Heart left ventricle (tissue), 16 donors: ENCODE measurements at places on chromosomes 4 and X.

- DNase-seq = no peak
Observed at GRCh38 chrX:15116900-15117299, 153.0 kb downstream of the ASB9 start.

DNA sequence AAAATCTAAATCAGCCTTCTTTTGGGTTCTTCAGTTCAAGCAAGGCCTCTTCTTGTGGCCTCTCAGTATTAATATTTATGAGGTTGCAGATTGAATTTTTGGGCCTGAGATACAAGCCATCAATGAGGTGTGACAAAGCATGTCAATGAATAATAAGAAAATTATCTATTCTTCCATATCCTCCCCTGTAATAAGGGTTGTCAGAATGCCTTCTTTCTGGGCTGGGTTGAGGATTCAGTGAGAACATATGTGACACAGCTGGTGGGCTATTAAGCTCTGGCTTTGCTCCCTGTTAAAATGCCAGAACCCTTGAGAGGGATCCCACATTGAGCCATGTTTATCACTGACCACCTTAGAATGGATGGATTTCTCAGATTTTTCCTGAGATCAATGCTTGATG, 187.2 kb downstream of the AR start:
- no peak for DNase-seq

DNA sequence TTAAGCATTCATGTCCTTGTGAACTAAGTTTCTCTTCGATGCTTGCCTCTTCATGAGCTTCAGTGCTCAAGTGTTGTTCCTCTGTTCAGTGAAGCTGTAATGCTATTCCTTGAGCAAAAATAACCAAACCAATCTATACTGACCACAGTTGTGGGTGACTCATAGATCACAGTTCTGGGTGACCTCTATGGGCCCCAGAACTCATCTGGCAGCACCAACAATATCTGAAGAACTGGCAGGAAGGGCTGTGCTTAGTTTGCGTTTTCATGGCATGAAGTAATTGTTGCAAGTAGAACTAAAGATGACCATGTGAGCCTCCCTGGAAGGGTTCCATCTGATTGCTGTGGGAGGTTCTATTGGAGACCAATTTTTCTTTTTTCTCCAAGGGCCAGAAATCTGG, 106.2 kb downstream of the CCNG2 start:
- no peak for DNase-seq

- DNase-seq = no peak
Observed at GRCh38 chr4:112340023-112340422, 42.9 kb downstream of the ALPK1 start.

DNA sequence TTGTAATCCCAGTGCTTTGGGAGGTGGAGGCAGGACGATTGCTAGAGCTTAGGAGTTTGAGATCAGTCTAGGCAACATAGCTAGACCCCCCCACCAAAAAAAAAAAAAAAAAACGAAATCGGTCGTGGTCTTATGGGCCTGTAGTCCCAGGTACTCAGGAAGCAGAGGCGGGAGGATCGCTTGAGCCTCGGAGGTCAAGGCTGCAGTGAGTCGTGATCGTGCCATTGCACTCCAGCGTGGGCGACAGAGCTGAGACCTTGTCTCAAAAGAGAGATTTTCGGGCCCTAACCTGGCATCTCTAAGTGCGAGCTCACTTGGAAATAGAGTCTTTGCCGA, 7.0 kb upstream of the LETM1 start:
- no peak for DNase-seq

GRCh38 chr4:121597346-121597934, 99.3 kb downstream of the ANXA5 start:
- no peak for DNase-seq

GRCh38 chr4:15893962-15894361, 44.6 kb downstream of the FGFBP1 start:
- DNase-seq = no peak

- no peak for DNase-seq
Observed at GRCh38 chr4:40909363-40909876, 159.7 kb downstream of the NSUN7 start.

DNA sequence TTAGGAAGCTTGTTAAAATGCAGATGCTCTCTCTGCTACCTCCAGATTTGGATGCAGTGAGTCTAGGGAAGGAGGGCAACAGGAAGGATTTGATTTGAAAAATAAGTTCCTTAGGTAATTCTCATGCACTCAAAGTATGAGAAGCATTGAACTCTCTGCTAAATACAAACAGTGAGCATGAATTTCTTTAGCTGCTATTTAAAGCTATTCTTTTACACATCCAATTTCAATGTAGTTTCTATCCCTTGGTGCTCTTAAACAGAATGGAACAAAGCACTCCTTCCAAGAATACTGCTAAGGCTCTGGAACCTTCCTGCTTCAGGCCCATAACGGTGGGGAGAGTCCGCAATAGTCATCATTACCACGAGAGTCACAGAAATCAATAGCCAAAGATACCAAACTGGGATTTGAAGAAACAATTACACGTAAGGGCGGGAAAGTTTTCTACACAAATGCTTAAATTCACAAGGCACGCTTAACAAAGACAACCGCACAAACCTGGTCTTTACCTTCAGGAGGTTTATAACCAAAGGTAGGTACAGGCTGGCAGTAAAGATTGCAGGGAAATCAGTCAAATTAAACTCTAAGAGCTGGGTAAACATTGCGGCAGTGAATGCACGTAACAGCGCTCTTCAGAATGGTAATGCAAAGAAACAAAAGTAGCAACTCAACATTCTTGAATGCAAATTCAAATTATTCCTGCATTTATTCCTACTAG, 123.2 kb upstream of the NAP1L5 start:
- DNase-seq = no peak

GRCh38 chr4:83712890-83713289, 177.0 kb downstream of the GPAT3 start:
- no peak for DNase-seq

- DNase-seq = no peak
Observed at GRCh38 chr4:148007314-148007760, 275.4 kb downstream of the ARHGAP10 start.

- DNase-seq = no peak
Observed at GRCh38 chr4:110994781-110995180, 371.9 kb upstream of the PITX2 start.

DNA sequence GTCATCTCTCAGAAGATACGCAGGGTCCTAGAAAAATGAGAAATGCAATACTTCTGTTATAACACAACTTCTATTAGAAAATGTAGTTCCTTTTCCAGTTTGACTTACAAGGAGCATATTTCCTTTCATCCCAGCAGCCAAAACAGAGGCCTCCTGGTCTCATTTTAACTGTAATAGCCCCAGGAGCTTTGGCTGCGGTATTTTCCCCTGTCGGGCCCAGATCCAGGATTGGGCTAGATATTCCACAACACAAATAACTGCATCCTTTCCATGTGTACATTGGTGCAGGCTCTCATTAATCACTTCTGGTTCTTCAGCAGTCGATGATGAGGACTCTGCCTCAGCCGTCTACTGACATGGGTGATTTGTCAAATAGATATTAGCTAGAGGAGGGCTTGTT, 166.1 kb downstream of the TENM3 start:
- no peak for DNase-seq

DNA sequence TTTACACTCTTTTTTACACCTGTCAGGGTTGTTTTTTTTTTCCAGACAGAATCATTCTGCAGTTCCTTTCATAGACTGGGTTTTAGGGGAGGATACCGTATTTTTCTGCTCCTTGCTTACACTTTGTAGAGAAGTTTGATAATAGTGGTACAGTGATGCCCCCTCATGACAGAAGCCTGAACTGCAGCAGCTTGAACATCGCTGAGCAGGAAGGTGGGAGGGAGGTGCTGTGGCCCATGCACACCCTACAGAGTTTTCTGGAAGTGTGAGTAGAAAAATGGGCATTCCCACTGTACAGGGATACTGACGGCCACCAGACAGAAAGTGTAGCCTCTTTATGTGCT, 54.5 kb downstream of the RAB40A start:
- DNase-seq = peak; percentile 52

- peak; percentile 50 for DNase-seq
Observed at GRCh38 chrX:49291615-49292337, 11.7 kb upstream of the GAGE10 start.

GRCh38 chrX:39149761-39150160, 348.5 kb downstream of the MID1IP1 start:
- peak; percentile 47 for DNase-seq

GRCh38 chr4:187380181-187380581, 615.4 kb upstream of the ZFP42 start:
- DNase-seq = no peak

DNA sequence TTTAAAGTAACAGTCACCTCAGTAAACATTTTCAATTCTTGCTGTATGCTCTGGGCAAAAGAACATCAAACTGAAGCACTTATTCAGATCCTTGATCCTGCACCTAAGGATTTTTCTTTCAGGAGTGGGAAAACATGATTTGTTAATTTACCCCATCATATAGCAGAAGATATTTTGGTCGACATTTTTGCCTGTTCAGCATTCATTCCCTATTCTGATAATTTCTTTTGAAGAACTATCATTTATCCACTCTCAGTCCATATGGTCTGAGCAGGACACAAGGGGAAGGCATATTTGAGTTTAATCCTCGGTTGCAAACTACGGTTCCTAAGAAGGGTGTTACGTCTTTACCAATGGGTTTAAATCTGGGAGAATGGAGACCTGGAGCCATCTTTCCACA, 1.2 kb upstream of the CLOCK start:
- DNase-seq = no peak

- no peak for DNase-seq
Observed at GRCh38 chrX:55312655-55313054, 47.9 kb upstream of the PAGE3 start.

GRCh38 chrX:104697294-104697693, 131.3 kb downstream of the IL1RAPL2 start:
- DNase-seq = no peak

GRCh38 chr4:124711471-124712371, 811 bp downstream of the ANKRD50 start:
- peak; percentile 52 for DNase-seq

DNA sequence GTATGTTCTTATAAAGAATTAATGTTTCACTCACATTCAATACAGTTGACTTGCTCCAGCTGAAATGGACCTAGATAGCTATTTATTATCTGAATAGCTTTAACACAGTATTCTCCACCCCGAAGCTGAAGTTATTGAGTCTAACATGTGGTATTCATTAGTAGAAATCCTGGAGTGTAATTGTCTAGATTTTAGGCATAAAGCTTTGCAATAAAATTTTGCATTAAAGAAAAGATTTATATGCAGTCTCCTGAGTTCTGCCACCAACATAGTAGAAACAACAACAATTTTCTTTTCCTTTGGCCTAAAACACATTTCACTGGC, 90.2 kb upstream of the DCLK2 start:
- no peak for DNase-seq

DNA sequence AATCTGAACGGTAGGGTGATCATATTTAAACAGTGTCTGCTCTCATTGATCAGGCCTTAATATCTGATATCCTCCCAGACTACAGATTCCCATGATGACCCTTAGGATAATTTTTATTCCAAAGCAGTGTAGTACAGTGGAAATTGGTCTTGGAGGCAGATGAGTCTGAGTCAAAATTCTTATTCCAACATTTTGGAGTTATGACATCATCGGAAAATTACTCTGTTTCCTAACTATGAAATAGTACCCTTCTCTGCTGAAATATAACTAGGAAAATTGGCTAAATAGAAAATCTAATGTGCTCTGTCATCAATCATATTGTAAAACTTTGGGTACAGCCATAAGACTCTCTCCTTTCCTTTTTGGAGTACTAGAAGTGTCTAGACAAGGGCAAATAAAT, 583.3 kb downstream of the STPG2 start:
- DNase-seq = no peak

GRCh38 chrX:81708487-81708886, 506.6 kb downstream of the SH3BGRL start:
- DNase-seq = no peak

GRCh38 chrX:15376956-15377355, 7.3 kb downstream of the VEGFD start:
- DNase-seq = no peak

- no peak for DNase-seq
Observed at GRCh38 chr4:108351791-108352190, 183.1 kb upstream of the LEF1 start.

- DNase-seq = no peak
Observed at GRCh38 chrX:3485727-3486126, 139.3 kb upstream of the MXRA5 start.

DNA sequence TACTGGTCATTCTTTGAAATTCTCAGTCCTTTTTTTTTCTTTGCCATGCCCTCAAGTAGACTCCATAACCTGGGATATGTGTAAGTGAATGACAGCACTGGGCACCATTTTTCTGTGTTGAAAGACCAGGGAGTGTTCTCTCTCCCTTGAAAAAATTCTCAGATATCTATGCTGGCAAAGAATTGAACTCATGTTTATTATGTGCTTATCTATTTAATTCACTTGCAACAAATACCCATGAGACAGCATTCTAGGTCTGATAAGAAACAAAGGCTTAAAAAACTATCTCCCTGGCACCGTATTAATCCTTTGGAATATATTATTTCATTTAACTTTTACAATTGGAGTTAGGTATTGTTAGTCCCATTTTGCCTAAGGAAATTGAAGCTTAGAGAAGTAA, 36.7 kb downstream of the LARP7 start:
- DNase-seq = no peak

- no peak for DNase-seq
Observed at GRCh38 chr4:13830449-13830848, 202.9 kb upstream of the BOD1L1 start.

GRCh38 chrX:15204130-15204751, 65.6 kb downstream of the ASB9 start:
- no peak for DNase-seq

- DNase-seq = no peak
Observed at GRCh38 chr4:849478-850175, 23.7 kb upstream of the CPLX1 start.
